Erythroblast (primary cell): ENCODE measurements at places on chromosomes 12 and 14.
A peak's percentile ranks its signal among the peaks of the same experiment; 100 is the strongest.

DNA sequence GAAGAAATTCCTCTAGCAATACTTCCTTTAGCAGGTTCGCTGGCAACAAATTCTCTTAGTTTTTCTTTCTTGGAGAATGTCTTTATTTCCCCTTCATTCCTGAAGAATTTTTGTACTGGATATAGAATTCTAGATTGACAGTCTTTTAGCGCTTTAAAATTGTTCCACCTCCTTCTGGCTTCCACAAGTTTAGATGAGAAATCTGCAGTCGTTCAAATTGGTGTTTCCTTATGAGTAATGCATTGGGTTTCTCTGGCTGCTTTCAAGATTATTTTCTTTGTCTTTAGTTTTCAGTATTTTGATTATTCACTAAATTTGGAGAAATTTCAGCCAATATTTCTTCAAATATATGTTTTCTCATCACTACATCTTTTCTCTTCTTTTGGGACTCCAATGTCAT, 33.3 kb upstream of the FGF6 start:
- DNase-seq = no peak

- DNase-seq = peak; percentile 95
Measured at GRCh38 chr14:94026173-94026888, at the start of gene OTUB2. OTUB2 (plus strand) TSS chr14:94026340; CDS start chr14:94026538, 198 bp downstream.

GRCh38 chr12:43740511-43741100, 18.0 kb downstream of the PUS7L start:
- DNase-seq = no peak

DNA sequence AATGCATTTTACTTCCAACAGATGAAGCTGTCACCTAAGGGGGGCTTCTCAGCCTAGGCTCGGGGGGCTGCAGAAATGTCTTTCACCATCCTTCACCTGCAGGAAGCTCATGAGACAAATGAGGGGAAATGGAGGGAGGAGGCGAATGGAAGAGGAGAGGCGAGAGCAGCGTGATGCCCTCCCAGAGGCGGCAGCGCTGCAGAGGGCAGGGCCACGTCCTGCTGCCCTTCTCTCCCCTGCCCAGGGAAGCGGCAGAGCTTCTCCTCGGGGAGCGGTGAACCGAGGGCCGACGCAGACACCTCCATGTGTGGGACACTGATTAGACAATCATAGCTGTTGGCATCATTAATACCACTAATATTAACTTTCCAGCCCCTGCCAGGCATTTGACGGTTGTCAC, 78.3 kb downstream of the SERPINA3 start:
- DNase-seq = no peak

- DNase-seq = no peak
Measured at GRCh38 chr12:126607157-126607556, 1541.9 kb downstream of the AACS start.

GRCh38 chr12:76670776-76671175, 93.1 kb upstream of the ZDHHC17 start:
- no peak for DNase-seq

- no peak for DNase-seq
Measured at GRCh38 chr12:105699209-105699608, 368.7 kb downstream of the C12orf75 start.

DNA sequence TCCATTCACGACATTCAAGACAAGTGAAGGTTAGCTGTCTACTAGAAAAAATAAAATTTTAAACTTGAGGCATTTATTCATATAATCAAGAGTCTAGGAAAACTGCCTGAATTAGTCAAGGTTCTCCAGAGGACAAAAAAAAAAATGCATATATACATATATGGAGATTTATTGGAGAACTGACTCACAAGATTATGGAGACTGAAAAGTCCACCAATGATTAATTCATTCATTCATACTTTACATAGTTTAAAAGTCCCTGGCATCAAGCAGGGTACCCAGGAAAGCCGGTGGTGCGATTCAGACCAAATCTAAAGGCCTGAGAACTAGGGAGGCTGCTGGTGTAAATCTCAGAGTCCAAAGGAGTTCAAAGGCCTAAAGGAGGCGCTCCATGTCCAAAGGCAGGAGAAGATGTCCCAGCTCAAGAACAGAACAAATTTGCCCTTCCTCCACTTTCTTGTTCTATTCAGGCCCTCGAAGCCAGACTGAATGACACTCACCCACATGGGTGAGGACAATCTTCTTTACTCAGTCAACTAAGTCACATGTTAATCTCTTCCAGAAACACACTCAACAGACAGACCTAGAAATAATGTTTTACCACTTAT, 64.3 kb downstream of the ANKS1B start:
- no peak for DNase-seq

- no peak for DNase-seq
Measured at GRCh38 chr12:6432991-6433390, 11.8 kb upstream of the CD27 start.
